Endodermal cell (in vitro differentiated cells): ENCODE measurements at places on chromosomes 4 and X. TPM values are rescaled to one million over a fixed set of nuclear protein-coding genes. Genes with fewer than 3 reads are reported as not detected.

- DNase-seq, result no peak
- no peaks in the 10 kb centered on the region for H3K36me3 ChIP-seq
- H3K27me3 ChIP-seq, result no peaks in the 10 kb centered on the region
Measured at GRCh38 chr4:81663368-81663767, 191.7 kb upstream of the RASGEF1B start.

GRCh38 chrX:130158311-130158710 lies 7.3 kb downstream of the AIFM1 start:
- H3K36me3 ChIP-seq, result peaks cover 16% of the 10 kb centered on the region
- H3K4me1 ChIP-seq, result no peaks in the 10 kb centered on the region
- no peaks in the 10 kb centered on the region for H3K27me3 ChIP-seq
- DNase-seq, result no peak

DNA sequence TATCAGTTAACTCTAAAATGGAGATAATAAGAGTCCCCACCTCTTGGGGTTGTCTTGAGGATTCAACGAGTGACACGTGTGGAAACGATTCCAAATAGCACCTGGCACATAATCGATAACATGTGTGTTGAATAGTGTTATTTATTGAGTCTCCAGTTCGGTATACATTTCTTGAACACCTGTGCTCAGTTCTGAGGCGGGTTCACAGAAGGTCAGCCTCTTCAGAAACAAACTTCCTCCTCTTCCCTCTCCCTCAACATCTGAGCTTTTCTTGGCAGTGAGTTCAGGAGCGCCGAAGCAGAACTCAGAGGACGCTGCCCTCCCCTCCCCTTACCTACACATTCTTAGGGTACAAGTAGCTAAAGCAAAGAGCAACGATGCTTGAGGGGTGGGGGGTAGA lies 934 bp downstream of the PDHA1 start:
- peaks cover 10% of the 10 kb centered on the region for H3K36me3 ChIP-seq
- no peak overlapping the region for H3K27ac ChIP-seq
- peak overlapping the region; percentile 86 for H3K4me3 ChIP-seq
- DNase-seq, result no peak

The CENPVL2 gene
- total RNA-seq, result 0.63 and 0.64 TPM in 2 replicates

The RPS6KA3 gene
- 13.1 and 13.9 TPM in 2 replicates for total RNA-seq
